ENCODE measurements at places on chromosomes 7 and 10.

DNA sequence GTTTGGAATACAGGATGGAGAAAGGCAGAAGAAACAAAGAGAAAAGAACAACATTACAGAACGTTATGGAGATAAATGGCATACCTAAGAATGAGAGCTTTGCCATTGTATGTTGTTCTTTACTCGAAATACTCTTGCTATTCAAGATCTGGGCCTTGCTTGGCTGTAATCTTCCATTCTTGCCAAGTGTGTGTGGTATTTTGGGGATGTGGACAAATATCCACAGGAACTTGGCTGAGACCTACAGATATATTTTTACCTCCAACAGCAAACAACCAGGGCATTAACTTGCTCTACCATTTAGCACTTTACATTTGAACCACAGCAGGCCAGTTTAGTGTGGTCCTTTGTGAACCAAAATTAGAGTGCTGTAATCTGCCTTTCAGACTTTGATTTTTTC lies 76.3 kb downstream of the DKK1 start:
- no peak for DNase-seq

GRCh38 chr10:78920011-78920410 lies 148.8 kb upstream of the ZMIZ1 start:
- no peak for DNase-seq

GRCh38 chr10:62001898-62002297 lies 100.4 kb downstream of the ARID5B start:
- no peak for DNase-seq

- DNase-seq, result no peak
These were observed 103.3 kb upstream of the GATA3 start for GRCh38 chr10:7950981-7951847.

DNA sequence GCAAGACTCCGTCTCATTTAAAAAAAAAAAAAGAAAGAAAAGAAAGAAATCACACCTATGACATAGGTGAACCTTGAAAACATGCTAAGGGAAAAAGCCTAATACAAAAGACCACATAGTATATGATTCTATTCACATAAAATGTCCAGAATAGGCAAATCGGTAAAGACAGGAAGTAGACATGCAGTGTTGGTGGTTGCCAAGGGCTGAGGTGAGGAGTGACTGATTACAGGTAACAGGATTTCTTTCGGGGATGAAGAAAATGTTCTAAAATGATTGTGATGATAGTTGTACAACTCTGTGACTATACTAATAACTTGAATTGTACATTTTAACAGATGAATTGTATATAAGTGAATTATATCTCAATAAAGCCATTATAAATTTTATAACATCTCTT lies 3.3 kb downstream of the XPNPEP1 start:
- DNase-seq, result no peak

DNA sequence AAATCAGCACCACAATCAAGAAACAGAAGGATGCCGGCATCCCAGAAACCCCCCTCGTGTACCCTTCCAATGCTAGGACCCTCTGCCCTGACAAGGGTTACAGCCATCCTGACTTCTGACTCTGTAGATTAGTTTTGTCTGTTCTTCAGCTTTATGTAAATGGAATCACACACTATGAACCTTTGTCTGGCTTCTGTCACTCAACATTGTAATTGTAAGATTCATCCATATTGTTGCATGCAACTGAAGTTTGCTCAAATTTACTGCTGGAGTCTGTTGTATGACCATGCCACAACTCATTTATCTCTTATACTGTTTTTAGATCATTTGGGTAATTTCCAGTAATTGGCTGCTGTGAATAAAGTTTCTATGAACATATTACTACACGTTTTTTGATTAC lies 8.4 kb downstream of the IKZF5 start:
- DNase-seq, result no peak

DNA sequence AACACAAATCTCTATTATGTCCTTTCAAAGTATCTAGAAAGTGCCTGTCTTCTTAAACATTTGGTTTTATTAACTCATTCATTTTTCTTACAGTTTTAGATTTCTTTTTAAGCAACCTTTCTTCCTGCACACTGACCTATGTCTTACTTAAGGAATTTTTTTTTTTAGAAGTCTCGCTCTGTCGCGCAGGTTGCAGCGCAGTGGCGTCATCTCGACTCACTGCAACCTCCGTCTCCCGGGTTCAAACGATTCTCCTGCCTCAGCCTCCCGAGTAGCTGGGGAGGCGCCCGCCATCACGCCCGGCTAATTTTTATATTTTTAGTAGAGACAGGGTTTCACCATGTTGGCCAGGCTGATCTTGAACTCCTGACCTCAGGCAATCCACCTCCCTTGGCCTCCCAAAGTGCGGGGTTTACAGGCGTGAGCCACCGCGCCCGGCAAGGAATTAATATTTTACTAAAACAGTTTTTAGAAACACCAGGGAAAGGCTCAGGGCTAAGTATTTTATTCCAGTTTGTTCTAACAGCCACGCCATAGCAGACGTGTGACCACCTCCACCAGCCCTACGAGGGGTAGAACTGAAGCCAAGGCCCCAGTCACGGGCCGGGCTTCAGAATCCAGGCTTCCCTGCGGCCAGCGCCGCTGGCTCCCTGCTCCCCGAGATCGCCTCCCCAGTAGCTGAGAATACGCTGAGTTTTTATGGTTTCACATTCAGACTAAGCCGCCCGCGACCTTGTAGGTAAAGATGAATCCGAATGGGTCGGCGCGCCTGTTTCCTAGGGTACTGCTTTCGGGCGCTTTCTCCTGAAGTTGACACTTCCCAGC lies 941 bp upstream of the LUC7L2 start:
- DNase-seq, result peak; percentile 63

- DNase-seq, result no peak
These were observed 94.1 kb downstream of the ALOX5 start for GRCh38 chr10:45468079-45468478.

DNA sequence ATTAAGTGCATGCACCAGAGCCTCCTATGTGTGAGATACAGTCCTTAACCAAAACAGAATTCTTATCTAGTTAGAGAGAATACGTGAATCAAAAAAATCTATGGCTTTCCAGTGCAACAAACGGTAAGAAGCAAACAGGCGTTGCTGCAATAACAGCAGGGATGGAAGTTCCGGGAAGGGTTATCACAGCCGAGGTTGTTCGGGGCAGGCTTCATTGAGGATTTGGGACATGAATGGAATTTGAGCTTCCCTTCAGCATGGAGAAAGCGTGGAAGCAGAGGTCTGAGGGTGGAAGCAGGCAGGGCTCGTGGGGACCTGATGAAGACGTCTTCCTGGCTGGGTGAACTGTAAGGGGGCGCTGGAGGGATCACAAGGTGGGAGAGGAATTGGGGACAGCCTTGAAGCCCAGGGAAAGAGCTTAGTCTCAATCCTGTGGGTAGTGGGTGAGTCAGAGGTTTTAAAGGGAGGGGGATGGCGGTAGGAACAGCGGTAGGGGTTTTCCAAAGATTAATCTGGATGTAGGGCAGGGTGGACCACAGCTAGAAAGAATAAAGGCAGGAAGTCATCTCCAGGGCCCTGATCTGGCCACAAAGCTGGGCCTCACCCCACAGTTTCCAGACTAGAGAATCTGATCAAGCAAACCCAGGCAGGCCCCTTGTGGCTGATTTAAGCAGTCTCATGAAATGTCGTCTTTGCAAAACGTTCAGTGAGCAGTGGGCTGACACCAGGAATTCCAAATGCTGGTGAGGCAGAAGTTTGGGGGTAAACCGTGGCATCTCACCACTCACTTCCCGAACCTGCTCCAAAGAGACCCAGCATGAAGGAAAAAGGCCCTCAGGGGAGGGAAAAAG lies 65.1 kb downstream of the CALML3 start:
- DNase-seq, result no peak

GRCh38 chr7:157551325-157552070 lies 214.7 kb downstream of the DNAJB6 start:
- DNase-seq, result no peak

- DNase-seq, result no peak
These were observed 93.2 kb downstream of the SVIL start for GRCh38 chr10:29541422-29542210.

DNA sequence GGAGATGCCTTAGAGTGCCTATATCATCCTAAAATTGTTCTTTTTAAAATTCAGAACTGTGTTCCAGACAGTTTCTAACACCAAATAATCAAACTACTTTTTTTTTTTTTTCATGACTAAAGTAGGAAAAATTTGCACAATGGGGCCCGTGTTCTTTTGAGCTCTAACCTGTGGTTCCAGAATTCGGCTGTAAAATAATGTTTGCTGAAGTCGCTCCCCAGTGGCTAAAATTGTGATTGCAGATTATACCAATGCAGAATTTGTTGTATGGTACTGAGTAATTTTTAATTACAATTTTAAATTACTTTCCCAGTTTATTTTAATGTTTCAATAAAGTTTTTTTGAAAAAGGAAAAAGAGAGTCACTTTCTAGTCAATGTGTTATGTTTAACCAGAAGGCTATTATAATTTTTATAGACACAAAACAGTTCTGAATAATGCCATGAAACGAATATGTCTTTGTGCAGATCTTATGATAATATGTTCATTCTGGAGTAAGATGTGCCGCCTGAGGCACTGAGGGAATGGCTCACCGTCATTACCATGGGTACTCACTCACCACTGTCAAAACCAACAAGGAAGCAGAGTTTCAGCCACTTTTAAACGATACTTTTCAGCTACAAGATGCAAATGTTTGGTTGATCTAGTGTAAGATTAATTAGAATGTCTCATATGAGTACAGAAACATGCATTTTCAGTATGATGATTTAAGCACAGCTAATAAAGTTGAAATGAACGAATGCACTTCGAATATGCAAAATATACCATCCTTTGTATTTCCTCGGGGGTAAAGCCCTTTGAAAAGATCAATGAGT lies 173.6 kb downstream of the PRKCQ start:
- no peak for DNase-seq

GRCh38 chr7:94129443-94130140 lies 125.4 kb upstream of the BET1 start:
- peak; percentile 8 for DNase-seq

- DNase-seq, result no peak
These were observed 11.6 kb downstream of the HBP1 start for GRCh38 chr7:107180378-107180777.

GRCh38 chr7:151091431-151091830 lies 5.2 kb downstream of the AGAP3 start:
- DNase-seq, result no peak

- no peak for DNase-seq
These were observed 32.0 kb downstream of the ADAP1 start for GRCh38 chr7:922334-923107.

GRCh38 chr7:90192876-90193750 lies 18.4 kb upstream of the STEAP2 start:
- no peak for DNase-seq

DNA sequence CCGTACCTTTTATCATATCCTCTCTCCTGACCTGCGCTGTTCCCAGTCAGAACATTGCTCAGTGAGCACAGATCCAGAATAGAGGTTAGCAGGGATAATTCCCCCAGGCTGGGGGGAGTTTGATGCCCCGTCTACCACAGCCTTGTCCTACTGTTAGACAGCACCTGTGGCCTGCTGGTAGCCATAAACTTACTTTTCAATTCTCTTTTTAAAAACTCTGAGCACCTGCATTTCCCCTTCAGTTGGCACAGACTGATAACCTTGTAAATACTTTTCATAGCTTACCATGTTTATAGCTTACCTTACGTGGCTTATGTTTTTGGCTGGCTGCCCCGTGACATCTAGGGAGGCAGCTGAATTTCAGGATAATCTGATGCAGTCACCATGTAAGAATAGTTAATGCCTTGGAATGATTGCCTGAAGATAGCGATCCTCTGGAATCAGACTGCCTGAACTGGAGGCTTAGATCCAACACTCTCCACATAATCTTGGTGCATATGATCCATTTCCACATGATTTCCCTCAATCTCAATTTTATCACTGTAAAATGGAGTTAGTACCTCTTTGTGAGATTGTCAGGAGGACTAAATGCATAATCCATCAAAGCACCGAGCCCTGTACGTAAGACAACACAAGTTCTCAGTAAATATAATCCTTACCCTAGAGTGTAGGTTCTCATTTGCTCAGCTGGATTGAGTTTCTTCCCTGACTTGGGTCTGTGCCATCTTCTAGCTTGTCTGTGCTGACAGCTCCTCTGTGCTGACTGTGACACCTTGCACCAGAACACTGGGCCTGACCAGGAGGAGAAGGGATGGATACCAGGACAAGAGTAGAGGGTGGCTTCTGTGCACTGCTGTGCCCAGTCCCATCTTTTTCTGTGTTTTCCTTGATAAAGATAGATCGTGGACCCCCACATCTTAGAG lies 111.7 kb upstream of the GJD4 start:
- no peak for DNase-seq

DNA sequence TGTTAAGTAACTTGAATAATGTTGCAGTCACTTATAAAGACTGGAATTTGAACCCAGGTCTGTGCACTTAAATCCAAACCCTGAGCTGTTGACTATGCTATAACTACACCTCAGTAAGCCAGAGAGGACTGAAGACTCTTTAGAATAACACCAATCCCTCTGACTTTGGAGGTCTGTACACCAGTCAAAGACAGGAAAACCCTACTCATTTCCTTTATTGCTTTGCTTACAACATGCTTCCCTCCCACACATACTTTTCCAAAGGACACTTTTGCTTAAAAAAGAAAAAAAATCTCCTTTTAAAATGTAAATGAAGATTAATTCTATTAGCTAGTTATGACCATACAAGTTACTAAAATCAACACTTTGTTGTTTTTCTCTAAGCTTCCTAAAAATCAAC lies 184.7 kb upstream of the KCTD7 start:
- DNase-seq, result no peak

GRCh38 chr7:29848941-29849340 lies 42.6 kb downstream of the WIPF3 start:
- no peak for DNase-seq

- DNase-seq, result no peak
These were observed 148.0 kb downstream of the GALNT11 start for GRCh38 chr7:152173372-152174070.

GRCh38 chr7:77262316-77262715 lies 62.7 kb upstream of the FGL2 start:
- no peak for DNase-seq

DNA sequence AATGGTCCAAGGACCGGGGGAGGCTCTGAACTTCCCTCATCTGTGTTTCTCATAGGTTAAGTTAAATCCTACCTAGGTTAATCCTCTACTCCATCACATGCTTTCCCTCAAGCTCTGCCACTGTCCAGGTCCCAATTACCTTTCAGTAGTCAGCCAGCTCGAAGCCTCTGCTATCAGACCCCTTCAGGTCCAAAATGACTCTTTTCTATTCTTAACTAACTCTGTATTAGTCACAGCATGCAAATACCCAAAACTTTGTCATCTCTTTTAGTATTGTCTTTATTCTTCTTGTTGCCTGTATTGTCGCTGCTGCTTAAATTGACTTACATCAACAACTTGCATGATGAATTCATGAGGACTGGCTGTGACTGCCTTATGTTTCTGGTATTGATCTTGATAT lies 15.3 kb downstream of the PPP1R17 start:
- DNase-seq, result no peak

DNA sequence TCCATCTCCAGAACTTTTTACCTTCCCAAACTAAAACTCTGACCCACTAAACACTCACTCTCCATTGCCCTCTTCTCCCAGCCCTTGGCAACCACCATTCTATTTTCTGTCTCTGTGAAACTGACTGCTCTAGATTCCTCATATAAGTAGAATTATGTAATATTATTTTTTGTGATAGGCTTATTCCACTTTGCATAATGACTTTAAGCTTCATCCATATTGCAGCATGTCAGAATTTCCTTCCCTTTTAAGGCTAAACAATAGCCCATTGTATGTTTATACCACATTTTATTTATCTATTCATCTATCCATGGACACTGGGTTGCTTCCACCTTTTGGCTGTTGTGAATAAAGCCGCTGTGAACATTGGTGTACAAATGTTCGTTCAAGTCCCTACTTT lies 308.8 kb downstream of the RNLS start:
- no peak for DNase-seq
